ENCODE measurements at places on chromosomes 4 and X.
A peak's percentile ranks its signal among the peaks of the same experiment; 100 is the strongest.

GRCh38 chr4:102825261-102826091 is 1.9 kb downstream of the UBE2D3 start:
- DNase-seq = no peak

- DNase-seq = no peak
Measured at GRCh38 chr4:124055896-124056295, 656.6 kb downstream of the ANKRD50 start.

DNA sequence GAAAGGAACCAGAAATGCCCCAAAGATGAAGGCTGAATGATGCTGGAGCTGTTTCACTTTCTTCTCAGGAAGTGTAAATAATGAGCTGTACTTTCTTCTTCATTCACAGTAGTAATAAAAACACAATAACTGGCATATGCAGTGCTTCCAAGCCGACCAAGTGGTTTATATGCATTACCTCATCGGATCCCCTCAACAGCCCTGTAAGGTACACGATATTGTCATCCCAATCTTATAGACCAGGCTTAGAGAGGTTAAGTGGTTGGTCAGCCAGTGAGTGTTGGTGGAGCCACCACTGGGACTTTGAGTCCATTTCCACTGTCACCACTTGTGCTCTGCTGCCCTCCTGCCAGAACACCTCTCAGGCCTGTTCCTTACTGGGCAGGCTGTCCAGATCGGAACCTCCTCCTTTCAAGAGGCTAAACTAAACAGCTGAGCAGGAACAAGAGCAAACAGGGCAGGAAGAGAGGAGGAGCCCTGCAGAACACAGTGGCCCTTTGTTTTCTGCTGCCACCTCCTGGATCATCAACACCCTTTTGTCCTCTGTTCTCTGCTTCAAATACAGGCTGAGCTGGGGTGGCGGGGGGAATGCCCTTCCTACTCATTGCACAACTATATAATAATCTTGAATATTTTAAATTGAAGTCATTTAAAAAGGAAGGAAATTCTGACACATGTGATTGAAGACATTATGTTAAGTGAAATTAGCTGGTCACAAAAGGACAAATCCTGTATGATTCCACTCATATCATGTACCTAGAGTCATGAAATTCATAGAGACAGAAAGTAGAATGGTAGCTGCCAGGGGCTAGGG is 112.5 kb upstream of the ATP6AP2 start:
- DNase-seq = peak; percentile 40

DNA sequence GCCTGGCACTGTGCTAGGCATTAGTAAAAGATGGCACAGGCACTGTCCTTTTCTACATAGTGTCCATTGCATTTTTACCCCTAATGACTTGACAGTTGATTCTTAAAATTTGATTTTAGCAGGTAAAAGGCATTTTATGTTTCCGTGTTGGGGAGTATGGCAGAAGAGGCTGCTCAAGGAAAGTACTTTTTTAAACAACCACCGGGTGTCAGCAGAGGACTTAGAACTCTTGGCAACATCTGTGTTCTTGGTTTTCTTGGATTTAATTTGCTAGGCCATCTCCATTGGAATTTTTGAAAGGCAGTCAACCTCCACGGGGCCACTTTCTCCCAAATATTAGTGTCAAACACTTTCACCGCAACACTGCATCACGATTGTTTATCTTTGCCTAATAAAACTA is 102.9 kb downstream of the TSPAN7 start:
- DNase-seq = peak; percentile 5

DNA sequence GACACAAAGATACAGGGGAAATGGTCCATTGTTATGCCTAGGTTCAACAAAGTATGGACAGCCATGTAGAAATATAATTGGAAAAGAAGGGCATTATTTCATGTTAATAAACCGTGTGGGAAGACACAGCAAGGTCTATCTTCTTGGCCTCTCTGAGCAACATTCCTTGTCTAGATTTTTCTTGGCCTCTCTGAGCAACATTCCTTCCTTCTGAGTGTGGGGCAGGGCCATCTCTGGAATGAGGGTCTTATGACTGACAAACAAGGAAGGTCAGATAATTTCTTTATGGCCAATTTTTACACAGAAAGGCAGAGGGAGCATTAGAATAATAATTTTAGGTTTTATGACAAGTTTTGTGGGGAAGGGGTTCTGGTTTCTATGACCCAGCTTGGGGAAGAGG is 24.3 kb upstream of the MAOA start:
- no peak for DNase-seq

DNA sequence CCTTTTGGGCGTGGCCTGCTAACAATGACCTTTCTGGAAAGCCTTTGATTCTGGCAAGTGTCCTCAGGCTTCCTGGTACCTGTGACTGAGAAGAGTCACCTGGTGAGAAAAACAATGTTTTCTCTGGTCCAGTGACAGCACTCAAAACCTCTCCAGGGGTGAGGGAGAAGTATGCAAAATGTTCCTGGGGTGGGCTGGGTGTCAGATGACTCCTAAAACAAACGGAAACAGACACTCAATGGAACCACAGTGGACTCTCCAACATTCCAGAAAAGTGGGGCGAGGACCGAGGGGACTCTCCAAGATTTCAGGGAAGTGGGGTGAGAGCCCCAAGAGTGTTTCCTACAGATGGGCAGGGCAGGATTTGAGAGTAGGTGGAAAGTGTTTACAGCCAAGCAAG is 69.5 kb downstream of the ANAPC4 start:
- DNase-seq = no peak

DNA sequence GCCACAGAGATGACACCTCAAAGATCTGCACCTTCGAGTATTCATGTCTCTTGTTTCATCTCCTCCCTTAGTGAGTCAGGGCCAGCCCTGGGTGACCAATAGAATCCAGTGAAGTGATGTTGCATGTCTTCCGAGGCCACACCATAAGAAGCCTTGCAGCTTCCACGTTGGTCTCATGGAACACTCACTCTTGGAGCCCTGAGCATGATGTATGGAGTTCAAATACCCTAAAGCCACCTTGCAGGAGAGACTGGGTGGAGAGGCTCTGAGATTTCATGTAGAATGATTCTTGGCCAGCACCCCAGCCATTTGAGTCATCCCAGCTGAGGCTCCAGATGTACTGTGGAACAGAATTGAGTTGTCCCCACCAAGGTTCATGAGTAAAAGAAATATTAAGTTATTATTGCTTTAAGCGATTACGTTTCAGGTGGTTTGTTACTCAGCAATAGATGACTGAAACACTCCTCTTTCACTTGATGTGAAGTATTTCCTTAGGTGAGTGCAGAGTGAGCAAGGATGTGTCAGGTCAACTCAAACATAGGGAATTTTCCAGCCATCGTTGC is 5.0 kb upstream of the RP2 start:
- no peak for DNase-seq

DNA sequence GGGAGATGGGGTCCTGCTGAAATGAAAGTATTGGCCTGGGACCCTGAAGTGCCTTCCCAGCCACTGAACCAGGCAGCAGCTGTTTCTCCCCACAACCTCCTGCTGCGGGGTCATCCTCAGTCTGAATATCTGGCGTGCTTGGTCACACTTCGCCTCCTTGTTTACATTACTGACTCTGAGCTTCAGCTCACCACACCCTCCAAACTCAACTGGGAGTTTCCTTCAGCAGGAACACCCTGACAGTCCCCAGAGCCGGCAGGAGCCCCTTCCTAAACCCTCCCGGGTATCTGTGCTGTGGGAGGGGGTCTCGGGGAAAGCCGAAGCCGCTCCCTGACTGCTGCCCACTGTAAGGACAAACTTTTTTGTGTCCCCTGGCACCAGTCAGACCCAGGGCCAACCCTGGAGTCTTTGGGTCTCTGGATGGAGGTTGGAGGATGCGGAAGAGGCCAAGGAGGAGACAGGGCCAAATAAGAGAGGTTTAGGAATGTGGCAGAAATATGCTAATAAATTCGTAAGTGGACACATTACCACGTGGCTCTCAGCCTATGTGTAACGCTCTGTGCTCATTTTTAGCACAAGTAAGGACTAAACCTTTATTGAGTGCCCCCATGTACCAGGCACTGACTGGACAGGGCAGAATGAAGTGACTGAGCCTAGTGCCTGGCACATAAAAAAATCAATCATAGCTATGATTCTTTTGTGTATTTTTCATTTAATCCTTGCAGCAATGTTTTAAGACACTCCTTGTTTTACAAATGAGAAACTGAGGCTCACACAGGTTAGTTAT is 20.7 kb downstream of the FHDC1 start:
- peak; percentile 43 for DNase-seq

- DNase-seq = no peak
Measured at GRCh38 chr4:108849611-108850168, 86.8 kb upstream of the ETNPPL start.

- no peak for DNase-seq
Measured at GRCh38 chr4:4338210-4339001, 48.4 kb downstream of the ZBTB49 start.

- no peak for DNase-seq
Measured at GRCh38 chr4:182886205-182886604, 31.0 kb downstream of the DCTD start.

DNA sequence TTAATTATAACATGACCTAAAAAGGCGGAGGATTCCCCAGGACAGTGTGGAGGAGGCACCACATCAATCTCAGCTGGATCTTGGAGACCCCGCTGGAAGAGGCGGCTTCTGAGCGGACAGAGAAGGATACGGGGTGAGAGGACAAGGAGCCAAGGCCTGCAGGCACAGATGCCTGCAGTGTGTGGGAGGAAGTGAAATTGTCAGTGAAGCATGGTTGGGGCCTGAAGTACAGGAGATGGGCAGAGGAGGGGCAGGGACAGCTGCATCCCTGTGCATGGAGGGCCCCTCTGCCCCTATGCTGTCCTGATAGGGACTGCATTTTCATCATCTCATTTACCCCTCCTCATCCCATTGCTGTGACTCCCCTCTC is 1.7 kb upstream of the SLC2A9 start:
- DNase-seq = no peak

- no peak for DNase-seq
Measured at GRCh38 chr4:168878623-168879022, 131.4 kb downstream of the CBR4 start.

DNA sequence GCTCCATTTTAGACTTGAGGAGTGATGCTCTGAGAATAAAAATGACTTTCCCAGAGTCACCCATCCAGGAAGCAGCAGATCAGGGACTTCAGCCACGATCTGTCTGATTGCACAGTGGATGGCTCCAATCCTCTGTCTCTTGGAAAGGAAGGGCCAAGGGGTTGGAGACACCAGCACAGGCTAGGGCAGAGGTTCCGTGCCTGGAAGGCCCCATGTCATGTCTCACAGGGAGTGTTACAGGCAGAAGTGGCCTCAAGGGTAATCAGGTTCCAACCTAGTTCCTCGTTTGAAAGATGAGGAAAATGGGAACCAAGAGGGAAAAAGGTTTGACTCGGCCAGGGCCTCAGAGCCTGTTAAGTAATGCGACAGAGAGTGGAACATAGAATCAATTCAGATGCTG is 160.0 kb downstream of the EFNB1 start:
- no peak for DNase-seq

- DNase-seq = no peak
Measured at GRCh38 chr4:26369132-26369531, 48.3 kb downstream of the RBPJ start.

- no peak for DNase-seq
Measured at GRCh38 chr4:102580463-102580842, 79.3 kb downstream of the NFKB1 start.

- DNase-seq = no peak
Measured at GRCh38 chrX:42466332-42467046, 311.5 kb downstream of the PPP1R2C start.

GRCh38 chrX:100440006-100440405 is 29.9 kb upstream of the PCDH19 start:
- no peak for DNase-seq

GRCh38 chrX:14050709-14051108 is 21.0 kb upstream of the GEMIN8 start:
- no peak for DNase-seq

DNA sequence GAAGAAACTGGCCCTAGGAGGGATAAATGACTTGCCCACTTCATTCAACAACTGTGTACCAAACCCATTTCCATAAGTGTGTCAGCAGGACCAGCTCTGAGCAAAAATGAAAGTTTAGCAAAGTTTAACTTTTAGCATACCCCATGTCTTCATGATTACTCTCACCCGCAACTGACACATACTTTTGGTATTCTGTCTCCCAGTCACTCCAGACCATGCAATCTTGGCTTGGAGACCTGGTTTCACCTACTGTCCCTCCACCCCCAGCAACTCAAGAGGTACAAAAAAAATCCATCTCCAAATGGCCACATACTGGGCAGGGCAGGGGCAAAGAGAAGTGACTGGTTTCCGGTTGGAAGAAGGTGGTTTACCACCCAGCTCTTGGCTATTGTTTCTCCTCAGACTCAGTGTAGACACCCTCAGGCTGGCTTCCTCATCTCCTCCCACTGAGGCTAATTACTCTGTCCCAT is 79.8 kb downstream of the RLIM start:
- no peak for DNase-seq

GRCh38 chr4:152696764-152697261 is 17.0 kb upstream of the TMEM154 start:
- DNase-seq = no peak

DNA sequence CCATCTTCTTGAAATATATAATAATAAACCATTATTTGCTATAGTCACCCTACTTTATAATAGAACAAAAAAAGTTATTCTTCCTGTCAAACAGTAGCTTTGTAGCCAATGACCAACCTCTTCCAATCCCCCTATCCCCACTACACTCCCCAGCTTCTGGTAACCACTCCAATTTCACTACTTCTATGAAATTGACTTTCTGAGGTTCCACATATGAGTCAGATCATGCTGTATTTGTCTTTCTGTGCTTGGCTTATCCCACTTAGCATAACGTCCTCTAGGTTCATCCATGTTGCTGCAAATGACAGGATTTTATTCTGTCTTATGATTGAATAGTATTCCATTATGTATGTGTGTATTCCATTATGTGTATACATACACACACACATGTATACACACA is 809.7 kb upstream of the NDST4 start:
- no peak for DNase-seq

DNA sequence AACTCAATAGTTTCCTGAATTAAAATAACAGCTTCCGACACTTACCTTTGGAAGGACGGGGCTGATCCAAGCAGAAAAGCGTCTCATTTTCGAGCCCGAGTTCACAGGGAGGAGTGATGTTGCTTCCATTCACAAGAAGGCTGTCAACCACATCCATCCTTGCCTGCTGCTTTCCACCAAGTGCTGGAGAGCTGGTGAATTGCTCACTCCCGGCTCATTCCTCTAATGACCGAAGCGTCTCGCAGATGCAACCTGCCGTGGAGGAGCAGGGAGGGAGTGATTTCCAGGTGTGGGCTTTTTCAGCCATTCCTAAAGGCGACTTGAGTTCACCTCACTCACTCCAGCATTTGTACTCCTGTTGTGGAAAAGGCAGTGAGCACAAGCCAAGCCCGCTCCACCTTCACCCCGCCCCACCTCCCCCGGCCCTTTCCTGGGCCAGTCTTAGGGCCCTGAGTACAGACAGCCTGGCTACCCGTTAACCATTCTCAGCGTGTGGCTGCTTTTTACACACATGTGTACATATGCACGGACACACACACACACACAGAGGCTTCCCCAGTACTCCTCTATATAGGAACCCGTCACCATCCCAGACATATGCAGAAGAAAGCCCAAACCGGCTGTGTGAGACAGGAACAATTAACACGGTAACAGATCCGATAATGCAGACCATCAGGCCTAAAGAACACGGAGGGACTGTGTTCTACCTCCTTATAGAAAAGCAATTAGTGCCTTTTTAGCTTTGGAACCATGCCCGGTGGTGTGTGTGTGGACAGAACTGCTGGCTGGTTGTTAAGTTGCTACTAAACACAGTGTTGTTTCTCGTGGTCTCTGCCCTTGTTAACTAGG is at the start of gene CCKAR:
Gene CCKAR (minus strand): TSS at position 374 of the 849 bp plus-strand sequence. CDS start 217 bp downstream, at position 157.
- no peak for DNase-seq
